ENCODE measurements at places on chromosomes 2 and 18. TPM values are rescaled to one million over a fixed set of nuclear protein-coding genes. Genes with fewer than 3 reads are reported as not detected.

- DNase-seq = peak; percentile 37
Measured at GRCh38 chr2:223692191-223692947, 90.2 kb upstream of the SCG2 start.

GRCh38 chr18:63888470-63889190 is 1.1 kb downstream of the SERPINB2 start:
- DNase-seq = no peak

The MRPS5 gene
- total RNA-seq = 100 TPM

DNA sequence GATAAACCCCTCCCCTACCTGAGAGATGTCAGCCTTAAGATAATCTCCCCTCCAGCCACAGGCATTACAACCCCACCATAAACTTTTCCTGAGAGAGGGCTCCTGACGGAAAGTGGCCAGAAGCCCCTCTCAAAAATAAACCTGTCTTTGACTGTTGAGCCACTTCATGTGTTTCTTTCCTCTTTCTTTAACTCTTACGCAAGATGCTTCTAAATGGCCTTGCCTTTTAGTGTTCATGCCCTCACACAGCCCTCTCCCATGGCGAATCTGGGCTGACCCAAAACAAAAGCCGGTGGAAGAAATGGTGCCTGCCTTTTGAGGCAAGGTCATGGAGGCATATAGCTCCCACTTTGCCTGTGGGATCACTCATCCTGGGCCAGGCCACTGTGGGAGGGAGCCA is 54.4 kb downstream of the NAPG start:
- DNase-seq = no peak

GRCh38 chr2:63763391-63763941 is 78.2 kb upstream of the UGP2 start:
- no peak for DNase-seq

- no peak for DNase-seq
Measured at GRCh38 chr18:37138456-37138855, 309.5 kb downstream of the KIAA1328 start.

The CEBPZOS gene
- 90.9 TPM for total RNA-seq

GRCh38 chr2:226725126-226725860 is 74.3 kb downstream of the IRS1 start:
- no peak for DNase-seq

The DNAJC5G gene
- 18.1 TPM for total RNA-seq
